ENCODE measurements at places on chromosomes 13 and 19.

DNA sequence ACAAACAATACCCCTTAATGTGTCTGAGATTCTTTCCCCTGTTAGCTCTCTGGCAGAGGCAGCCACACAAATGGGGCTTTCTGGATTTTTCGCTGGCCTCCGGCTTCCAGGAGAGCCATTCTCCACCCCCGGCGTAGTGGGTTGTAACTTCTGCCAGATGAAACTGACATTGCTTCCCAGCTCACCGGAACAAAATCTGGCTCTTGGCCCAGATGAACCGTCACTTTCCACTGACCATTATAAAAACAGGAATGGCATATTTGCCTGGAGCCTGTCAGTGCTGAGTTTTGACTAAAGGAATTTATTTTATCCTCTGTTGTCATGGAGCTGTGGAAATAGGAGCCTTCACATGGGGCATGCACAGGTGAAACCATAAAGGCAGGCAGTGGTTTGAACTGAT lies 120.6 kb upstream of the GPR12 start:
- no peak for DNase-seq

DNA sequence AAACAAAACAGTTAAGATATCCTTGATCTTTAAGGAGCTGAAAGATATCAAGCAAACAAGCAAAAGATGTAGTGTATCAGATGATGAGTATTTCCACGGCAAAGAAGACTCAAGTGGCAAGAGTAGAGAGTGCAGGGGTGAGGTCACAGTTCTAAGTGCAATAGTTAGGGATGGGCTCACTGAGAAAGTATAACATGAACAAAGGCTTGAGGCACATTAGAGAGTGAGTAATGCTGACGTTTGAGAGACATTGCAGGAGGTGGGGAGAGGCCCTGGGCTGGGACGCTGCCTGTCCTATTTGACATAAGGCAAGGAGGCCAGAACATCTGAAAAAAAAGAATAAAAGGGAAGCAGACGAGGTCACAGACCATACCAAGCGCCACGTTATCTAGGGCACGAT lies 1.4 kb downstream of the DUXA start:
- DNase-seq, result no peak

- no peak for DNase-seq
Observed at GRCh38 chr13:78137404-78138142, 218.9 kb upstream of the EDNRB start.

DNA sequence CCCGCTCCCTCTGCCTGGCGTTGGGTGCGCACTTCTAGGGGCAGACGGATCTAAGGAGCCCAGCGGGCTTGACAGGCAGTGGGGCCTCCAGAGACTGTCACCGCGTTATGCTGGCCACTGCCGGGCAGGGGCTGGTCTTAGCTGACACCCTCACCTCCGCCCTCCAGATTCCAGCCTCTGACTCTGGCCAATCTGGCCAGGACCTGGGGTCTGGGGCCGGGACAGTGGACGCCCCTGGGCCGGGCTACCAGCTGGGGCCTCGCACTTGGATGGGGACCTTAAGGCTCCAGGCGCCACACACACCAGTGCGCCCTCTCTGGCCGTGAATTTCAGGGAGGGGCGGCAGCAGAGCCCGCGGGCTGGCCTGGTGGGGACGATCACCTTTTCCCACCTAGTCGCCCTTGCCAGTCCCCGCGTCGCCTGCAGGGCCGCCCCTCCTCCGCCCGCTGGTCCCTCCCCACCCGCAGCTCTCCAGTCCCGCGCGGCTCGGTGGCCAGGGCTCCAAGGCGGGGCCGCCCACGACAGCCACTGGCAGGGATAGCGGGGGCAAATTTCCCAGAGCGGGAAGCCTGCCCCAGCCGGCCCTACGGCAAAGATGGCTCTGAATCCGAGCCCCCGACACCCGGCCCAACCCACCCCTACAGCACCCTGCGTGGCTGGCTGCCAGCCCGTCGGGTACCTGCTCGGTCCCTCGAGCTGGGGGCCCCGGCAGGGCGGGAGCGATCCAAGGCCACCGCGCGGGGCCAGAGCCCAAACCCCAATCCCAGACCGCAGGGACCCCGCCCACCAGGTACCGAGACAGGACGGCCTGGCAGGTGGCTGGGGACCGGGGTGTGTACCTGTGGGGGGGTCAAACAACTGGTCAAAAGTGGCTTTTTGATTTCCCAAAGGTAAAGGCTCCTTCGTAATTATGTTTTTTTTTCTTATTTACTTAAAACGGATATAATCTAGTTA lies 6.1 kb upstream of the ZNF98 start:
- no peak for DNase-seq

DNA sequence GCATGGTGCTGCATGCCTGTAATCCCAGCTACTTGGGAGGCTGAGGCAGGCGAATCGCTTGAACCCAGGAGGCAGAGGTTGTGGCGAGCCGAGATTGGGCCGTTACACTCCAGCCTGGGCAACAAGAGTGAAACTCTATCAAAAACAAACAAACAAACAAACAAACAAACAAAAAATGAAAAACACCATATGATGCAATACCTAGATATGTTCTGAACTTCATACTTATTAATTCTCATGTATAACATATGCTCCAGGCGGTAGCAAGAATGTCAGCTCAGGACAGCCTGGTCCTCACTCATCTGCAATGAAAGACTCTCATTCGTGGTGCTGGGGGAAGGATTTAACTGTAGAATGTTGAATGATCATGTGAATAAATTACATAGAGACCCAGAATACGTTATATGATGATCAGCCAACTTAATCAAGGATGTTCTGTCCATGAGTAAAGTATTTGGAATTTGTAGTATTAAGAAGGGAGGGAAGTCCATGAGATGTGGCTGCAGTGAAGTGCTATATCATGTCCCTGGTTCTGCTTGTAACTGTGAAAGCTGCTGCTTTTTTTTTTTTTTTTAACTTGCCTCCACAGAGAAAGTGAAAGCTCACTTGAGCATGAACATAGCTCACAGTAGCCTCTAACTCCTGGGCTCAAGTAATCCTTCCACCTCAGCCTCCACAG lies 206.8 kb downstream of the UQCRFS1 start:
- DNase-seq, result no peak

- no peak for DNase-seq
Observed at GRCh38 chr13:29567411-29567810, 28.1 kb downstream of the SLC7A1 start.

- DNase-seq, result no peak
Observed at GRCh38 chr13:23434491-23434890, 989 bp upstream of the SACS start.

DNA sequence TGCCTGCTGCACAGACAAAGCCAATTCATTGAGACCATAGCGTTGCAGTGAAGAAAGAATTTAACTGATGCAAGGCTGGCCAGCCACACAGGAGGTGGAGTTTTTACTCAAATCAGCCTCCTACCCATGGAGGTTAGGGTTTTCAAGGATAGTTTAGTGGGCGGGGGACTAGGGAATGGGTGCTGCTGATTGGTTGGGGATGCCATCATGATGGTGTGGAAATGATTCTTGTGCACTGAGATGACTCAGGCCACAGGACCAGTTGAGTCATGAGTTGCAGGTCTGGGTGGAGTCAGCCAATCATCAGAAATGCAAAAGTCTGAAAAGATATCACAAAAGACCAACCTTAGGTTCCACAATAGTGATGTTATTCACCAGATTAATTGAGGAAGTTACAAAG lies 359.6 kb downstream of the FOXO1 start:
- DNase-seq, result no peak

- DNase-seq, result no peak
Observed at GRCh38 chr13:111494641-111495040, 174.2 kb downstream of the TEX29 start.

DNA sequence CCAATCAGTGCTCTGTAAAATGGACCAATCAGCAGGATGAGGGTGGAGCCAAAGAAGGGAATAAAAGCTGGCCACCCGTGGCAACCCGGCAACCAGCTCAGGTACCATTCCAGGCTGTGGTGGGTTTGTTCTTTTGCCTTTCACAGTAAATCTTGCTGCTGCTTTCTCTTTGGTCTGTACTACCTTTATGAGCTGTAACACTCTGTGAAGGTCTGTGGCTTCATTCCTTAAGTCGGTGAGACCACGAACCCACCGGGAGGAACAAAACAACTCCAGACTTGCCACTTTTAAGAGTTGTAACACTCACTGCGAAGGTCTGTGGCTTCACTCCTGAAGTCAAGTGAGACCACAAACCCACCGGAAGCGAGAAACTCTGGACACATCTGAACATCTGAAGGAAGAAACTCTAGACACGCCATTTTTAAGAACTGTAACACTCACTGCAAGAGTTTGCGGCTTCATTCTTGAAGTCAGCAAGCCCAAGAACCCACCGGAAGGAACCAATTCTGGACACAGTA lies 16.5 kb upstream of the SPACA6 start:
- no peak for DNase-seq

GRCh38 chr13:34611671-34612070 lies 330.4 kb upstream of the NBEA start:
- no peak for DNase-seq

GRCh38 chr13:27985600-27985999 lies 2.9 kb downstream of the URAD start:
- DNase-seq, result no peak

GRCh38 chr19:15331419-15332310 lies 674 bp downstream of the BRD4 start:
- peak; percentile 52 for DNase-seq

GRCh38 chr19:30682999-30683536 lies 310.9 kb downstream of the ZNF536 start:
- DNase-seq, result no peak

GRCh38 chr19:18675779-18676178 lies 7.7 kb upstream of the CRTC1 start:
- DNase-seq, result no peak

GRCh38 chr13:96020931-96021330 lies 32.3 kb downstream of the UGGT2 start:
- no peak for DNase-seq

- no peak for DNase-seq
Observed at GRCh38 chr19:35184884-35185283, 30.3 kb downstream of the FXYD5 start.

- DNase-seq, result no peak
Observed at GRCh38 chr13:103203735-103204330, 137.6 kb upstream of the SLC10A2 start.

- DNase-seq, result no peak
Observed at GRCh38 chr19:47100290-47100689, 13.3 kb downstream of the ZC3H4 start.

- DNase-seq, result no peak
Observed at GRCh38 chr19:9941231-9941630, 4.9 kb upstream of the OLFM2 start.

GRCh38 chr19:46351241-46352041 lies 4.6 kb downstream of the PPP5C start:
- peak; percentile 48 for DNase-seq

DNA sequence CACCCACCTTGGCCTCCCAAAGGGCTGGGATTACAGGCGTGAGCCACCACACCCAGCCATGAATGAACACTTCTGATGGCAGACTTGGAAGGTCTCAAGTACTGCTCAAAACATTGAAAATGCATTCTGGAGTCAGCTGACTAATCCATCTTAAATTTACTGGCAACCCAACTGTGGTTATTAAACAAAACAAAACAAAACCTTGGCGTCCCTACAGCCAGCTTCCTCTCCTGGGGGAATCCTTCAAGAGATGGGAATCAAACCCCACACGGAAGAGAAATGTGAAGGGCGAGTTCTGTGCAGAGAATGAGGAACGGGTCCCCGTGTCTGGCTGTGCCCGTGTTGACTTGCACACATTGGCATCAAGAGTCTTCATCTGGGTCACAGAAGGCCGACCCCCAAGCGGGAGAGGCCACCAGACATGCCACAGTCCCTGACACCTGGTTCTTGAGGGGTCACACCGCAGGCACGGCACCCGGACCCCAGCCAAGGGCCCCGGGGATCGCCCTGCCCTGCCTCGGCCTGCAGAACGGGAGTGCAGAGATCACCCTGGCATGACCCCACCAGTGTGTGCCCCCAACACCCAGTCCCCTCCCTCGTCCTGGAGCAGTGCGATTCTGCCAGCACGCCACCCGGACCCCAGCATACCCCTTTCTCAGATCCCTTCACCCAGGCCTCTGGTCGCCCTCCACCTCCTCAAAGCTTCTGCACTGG lies 3.2 kb downstream of the MAP2K2 start:
- DNase-seq, result no peak

DNA sequence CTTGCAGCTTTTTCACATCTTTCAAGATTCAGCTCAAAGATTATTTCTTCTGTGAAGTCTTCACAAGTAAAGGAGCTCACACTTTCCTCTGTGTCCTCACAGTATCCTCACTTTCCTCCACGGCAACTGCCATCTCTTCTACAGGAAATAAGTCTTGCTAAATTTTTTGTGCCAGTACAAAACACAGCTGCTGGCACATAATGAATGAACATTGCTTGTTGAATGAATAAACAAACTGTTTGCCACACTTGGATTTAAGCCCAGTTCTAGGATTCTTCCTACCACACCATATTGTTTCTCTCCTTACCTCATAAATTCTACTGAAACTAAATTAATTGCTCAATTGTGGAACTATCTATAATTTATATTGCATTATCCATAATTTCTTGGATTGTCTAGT lies 59.5 kb downstream of the RAP2A start:
- no peak for DNase-seq

- DNase-seq, result no peak
Observed at GRCh38 chr19:18736415-18737336, 53.2 kb downstream of the CRTC1 start.

DNA sequence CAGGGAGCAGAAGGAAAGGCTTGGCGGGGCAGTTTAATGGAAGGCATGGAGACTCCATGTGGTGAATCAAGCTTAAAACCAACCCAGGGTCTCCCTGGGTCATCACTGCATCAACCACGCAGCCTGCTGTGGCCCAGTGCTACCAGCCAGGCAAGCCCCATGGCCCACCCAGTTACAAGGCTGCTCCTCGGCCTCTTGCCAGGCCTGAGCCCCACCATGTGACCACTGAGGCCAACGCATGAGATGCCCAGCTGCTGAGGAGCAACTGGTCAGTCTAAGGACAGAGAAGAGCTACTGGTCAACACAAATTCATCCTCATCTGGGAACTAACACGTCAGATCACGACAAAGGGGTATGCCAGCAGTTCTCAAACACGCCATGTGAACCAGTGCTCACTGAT lies 15.4 kb upstream of the KPTN start:
- DNase-seq, result no peak

GRCh38 chr19:2659856-2660432 lies 42.5 kb downstream of the GNG7 start:
- no peak for DNase-seq
